ENCODE measurements at places on chromosomes 6 and 20. TPM values are rescaled to one million over a fixed set of nuclear protein-coding genes. Genes with fewer than 3 reads are reported as not detected.
A peak's percentile ranks its signal among the peaks of the same experiment; 100 is the strongest.

DNA sequence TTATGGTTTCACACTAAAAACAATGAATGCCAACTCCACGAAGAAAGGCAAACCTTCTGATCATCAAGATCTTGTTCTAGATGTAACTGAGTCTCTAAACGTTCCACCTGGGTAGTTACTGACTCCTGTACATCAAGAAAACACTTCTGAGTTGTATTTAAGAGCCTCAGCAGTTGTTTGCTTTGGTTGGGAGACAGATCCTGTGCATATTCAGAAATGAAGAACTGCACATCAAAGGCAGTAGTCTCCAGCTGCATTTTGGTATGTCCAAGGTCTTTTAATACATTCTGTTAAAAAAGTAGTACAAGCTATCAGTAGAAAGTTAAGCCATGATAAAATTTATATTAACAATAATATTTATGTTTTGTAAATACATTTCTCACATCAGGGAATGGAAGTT, 41.3 kb downstream of the DST start:
- no peak for DNase-seq

DNA sequence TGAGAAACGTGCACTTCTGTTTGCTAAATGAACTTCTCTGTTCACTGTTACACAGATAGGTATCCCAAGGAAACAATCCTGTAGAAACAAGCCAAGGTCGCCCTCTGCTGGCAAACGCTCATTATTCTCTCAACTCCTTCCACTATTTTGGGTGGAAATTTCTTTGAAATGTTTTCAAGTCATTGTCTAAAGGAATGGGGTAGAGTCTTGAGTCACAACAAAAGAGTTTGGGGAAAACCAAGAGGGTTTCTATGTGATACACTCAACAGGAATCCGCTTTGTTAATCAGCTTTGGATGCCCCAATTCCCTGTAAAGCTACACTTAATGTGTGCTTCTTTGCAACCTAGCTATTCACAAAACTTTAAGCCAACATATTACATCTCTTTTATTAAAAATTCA, 4.6 kb upstream of the RAE1 start:
- DNase-seq, result peak; percentile 75

DNA sequence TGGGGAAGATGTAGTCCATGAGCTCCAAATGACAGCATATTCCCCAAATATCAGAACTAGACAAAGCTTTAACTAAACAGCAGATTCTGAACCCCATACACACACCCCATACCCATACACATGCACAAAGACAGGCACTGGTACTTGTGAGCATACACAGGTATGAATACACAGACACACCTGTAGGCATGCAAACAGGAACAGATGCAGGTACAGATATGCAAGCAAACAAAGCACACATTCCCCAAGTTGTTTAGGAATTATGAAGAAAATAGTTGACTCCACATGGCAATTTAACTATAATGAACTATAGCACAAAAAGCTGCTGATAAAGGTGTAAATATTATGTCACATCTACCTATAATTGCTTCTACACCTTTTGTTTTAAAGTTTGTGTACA, 16.7 kb downstream of the GOPC start:
- no peak for DNase-seq

NEURL2 gene
- 5.9 TPM for total RNA-seq

TAAR5 gene
- total RNA-seq, result not detected

BANF2 gene
- total RNA-seq, result not detected

Data from mucosa of gallbladder (tissue), 1 donor.